ENCODE measurements at places on chromosomes 7 and 10.

DNA sequence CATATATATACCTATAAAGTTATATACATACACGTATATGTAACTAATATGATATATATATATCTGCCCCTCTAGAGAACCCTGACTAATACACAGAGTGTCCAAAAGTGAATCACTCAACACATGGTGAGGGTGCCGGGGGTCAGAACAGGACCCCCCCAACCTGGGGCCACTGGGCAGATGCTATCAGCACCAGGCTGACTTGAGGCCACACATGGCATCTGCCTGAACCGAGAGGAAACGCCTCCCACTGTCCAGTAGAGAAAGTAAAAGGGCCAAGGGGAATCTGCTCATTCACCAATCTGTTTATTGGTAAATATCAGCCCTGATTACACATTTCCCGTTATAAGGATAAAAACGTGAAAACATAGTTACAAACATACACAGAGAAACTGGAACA, 218.3 kb downstream of the PTPRN2 start:
- DNase-seq: no peak

GRCh38 chr7:124792696-124793095, 27.1 kb upstream of the GPR37 start:
- no peak for DNase-seq

DNA sequence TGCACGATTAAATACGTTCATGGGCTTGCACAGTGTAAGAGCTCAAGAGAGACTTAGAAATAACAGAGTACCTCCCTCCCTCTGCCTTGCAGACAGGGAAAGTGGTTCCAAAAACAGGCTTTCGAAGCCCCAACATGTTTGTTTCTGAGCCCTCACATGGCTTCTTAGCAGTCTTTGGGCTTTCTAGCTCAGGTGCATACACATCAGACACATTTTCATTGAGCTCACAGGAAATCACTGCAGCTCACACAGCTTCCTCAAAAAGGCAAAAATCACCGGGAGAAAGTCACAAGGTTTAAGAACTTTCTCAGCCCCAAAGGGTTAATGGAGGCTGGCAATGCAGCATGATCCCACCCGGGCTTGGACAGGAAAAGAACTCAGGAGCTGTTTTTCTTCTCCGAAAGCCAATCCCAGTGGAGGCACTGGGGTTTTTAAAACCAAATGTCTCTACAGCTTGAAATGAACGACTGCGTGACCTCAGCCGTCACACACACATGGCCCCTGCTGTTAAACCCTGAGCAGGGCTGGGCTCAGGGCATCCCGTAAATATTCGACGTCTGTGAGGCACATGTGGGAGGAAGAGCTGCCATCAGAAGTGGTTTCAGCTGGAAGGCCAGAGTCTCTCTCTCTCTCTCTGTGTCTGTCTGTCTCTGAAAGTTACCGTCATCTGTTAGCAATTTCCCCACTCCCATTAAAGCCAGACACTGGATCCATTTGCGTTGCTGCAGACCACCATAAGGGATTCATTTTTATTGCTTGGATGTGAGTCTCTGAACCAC, 69.7 kb downstream of the CALML3 start:
- DNase-seq: no peak

DNA sequence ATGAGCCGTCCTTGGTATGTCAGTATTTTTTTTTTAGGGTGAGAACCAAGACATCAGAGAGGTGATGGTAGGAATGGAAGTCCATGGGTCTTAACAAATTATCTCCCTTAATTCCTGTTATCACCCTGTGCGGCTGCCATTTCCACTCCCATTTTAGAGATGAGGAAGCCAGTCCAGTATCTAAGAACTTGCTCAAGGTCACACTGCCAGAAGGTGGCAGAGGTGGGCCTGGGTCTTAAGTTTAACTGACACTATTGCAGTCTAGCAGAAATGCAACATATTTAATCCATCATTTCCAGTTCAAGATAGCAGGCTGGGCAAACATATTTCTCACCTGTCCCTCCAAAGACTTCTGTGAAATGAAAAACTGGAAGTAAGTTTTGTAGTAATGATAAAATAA, 108.3 kb downstream of the GLI3 start:
- DNase-seq: no peak

GRCh38 chr10:810351-810846, 120.9 kb upstream of the DIP2C start:
- no peak for DNase-seq

- DNase-seq: no peak
Observed at GRCh38 chr10:17747883-17748550, 4.0 kb upstream of the TMEM236 start.

GRCh38 chr7:37442268-37442667, 6.4 kb downstream of the ELMO1 start:
- no peak for DNase-seq

DNA sequence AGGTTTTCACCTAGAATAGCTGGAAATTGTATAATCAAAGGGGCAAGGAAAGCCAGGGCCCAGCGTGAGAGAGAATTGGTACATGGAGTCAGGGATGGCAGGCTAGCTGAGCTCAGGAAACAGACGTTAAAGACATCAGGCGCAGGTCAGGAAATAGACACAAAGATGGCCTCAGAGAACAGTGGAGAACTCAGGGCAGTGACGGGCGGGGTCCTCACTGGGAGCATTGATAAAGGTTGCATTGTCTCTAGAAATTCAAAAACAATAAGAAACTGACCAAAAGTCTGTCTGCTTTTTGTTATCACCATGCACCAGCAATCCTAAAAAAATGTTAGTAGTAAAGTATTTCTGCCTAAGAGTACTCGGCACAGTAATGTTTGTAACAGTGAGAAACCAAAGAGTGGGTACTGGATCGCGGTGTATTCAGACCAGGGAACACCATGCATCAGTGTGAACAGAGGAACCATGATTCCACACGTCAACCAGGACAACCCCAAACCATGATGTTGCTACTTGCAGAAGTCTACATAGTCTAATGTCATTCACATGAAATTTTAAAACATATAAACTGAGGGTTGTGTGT, 81.9 kb upstream of the AUTS2 start:
- no peak for DNase-seq

- no peak for DNase-seq
Observed at GRCh38 chr7:131950758-131951157, 394.3 kb upstream of the PODXL start.

DNA sequence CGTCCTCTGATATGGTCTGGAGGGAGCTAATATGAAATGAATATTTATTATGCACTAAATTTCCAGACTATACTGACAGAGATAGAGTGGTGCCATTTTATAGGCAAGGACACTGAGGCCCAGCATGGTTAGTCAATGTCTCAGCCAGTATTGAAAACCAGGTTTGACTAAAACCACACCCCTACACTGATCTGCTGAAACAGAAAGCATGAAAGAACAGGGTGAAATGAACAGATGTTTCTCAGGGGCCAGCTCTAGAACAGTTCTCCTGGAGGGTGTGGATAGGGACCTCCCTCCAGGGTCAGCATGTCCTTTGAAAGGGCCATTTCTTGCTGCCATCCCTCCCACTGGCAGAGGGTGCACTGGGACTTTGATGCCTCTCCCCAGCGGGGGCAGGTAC, 700.5 kb downstream of the GRID1 start:
- DNase-seq: no peak

DNA sequence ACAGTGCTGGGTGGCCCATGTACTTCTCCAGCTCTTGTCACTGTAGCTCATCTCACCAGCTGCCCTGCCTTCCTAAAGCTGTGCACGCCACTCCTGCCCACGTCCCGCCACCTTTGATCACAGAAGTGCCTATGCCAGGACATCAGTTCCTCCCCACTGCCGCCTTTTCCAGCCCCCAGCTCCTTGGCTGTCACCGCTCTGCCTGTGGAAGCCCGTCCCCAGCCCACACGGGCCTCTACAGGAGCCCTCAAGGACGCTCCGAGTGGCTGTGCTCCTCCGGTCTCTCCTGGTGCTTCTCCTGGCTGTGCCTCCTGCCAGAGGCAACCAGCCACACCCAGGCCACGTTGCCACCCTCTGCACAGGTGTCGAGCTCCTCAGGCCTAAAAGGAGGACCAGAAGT, 19.3 kb upstream of the INMT start:
- DNase-seq: no peak

GRCh38 chr7:23075571-23075970, 30.0 kb upstream of the KLHL7 start:
- no peak for DNase-seq

- no peak for DNase-seq
Observed at GRCh38 chr7:94643771-94644545, 12.0 kb downstream of the SGCE start.

DNA sequence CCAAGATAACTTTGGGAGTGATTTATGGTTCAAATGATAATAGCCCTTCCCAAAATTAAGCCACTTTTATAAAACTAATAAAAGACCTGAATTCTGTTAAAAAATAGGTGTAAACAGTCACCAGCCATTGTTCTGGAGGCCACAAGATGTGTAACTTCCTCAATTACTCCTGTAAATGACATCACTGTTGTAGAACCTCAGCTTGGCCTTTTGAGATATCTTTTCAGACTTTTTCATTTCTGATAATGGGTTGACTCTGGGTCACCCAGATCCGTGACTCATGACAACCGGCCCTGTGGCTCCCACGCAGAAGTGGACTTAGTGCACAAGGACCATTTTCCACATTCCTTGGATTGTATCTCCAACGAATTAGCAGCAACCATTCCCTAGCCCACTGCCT, 106.6 kb downstream of the DKK1 start:
- DNase-seq: no peak

GRCh38 chr10:31953080-31953479, 24.4 kb upstream of the ARHGAP12 start:
- DNase-seq: no peak

DNA sequence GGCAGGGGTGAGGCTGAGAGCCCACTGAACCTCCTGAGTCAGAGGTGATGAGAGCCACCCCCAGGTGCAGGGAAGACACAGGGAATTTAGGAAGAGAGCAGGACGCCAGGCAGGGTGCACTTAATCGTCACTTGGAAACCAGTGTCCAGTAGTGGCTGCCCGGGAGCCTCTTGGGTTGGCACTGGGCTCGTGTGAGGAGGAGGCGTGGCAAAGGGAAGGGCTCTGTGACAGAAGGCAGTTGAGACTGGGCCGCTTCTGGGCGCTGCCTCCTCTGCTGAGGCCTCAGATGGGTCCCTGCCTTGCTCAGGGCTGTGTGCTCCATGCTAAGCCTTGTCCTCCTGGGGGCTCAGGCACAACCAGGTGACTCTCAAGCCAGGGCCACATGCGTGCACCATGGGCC, 13.3 kb downstream of the RET start:
- DNase-seq: no peak

DNA sequence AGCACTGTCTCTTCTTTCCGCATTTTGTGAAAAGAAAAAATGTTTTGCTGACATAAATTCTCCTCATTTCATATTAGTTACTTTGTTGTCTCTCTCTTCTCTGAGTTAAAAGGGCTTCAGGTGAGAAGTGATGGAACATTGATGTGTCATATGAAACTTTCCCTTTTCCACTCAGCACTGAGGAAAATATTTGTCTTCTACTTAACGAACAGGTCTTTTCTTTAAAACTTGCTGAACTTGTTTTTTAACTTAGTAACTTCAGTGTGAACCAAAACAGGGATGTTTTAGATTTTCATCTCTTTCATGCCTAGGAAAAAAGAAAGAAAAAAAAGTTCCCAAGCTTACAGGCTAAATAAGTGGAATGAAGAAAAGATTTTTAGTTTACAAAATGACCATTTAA, 19.0 kb upstream of the TSPAN12 start:
- DNase-seq: no peak

DNA sequence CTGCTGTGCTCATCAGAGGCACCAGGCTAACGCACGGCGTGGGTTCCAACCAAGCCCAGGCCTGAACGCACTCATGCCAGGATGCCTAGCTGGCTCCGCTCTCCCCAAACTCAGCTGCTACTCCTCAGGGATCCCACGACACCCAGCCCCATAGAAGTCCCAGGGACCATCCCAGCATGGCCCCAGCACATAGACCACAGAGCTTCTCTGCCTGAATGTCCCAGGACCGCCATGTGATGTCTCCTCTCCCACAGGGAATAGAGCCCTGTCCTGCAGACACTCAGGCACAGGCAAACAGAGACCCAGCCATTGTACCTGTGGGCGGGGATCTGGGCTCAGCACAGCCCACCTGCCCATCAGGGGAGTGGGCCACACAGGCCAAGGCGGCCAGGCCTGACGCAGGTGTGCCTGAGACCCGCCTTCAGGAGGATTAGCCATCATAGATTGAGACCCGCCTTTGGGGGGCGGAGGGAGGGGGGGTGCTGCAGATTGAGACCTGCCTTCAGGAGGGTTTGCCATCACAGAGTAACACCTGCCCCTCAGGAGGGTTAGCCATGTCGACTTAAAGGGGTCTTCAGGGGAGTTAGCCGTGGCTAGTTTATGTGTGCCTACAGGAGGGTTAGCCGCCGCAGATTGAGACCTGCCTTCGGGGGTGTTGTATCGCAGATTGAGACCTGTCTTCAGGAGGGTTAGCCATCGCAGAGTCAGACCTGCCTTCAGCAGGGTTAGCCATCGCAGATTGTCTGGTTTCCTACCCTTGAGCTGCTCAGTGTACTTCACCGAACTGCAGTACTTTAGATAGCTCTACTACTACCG, 29.0 kb downstream of the RASGEF1A start:
- DNase-seq: no peak

- no peak for DNase-seq
Observed at GRCh38 chr7:117781707-117782106, 91.5 kb downstream of the CTTNBP2 start.

DNA sequence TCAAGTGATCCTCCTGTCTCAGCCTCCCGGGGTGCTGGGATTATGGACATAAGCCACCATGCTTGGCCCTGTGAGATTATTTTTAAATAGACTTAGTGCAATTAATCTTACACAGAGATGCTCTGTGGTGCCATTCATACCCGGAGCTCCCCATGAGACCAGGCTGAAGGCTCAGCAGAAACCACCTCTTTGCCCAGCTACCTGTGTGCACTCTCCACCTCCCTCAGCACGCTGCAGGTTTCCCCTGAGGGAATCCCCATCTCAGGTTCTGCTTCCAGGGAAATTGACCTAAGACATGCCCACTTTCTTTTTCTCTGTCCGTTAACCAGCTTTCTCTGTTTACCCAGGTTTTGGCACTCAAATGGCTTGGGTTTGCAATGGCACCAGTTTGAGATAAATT, 260.5 kb downstream of the SFMBT2 start:
- DNase-seq: no peak

- no peak for DNase-seq
Observed at GRCh38 chr10:21161647-21162046, 264.5 kb upstream of the NEBL start.

GRCh38 chr10:49594594-49594993, 15.5 kb upstream of the SLC18A3 start:
- DNase-seq: no peak

Data from activated CD4-positive, alpha-beta T cell treated with anti-CD3 and anti-CD28 coated beads for 1 hour (primary cell).